ENCODE measurements at places on chromosomes 2 and 18.

- H3K27ac ChIP-seq, result no peak overlapping the region
- H3K27me3 ChIP-seq, result peaks cover 7% of the 10 kb centered on the region
- DNase-seq, result no peak
- H3K36me3 ChIP-seq, result no peaks in the 10 kb centered on the region
Measured at GRCh38 chr18:14916181-14916580, 168.2 kb downstream of the ANKRD30B start.

- no peak overlapping the region for H3K4me3 ChIP-seq
- DNase-seq, result no peak
- peaks cover 60% of the 10 kb centered on the region for H3K36me3 ChIP-seq
Measured at GRCh38 chr2:61291851-61292575, 130.0 kb downstream of the C2orf74 start.

- no peak for DNase-seq
- H3K4me1 ChIP-seq, result no peaks in the 10 kb centered on the region
- no peak overlapping the region for H3K27ac ChIP-seq
- no peak overlapping the region for H3K4me3 ChIP-seq
- no peaks in the 10 kb centered on the region for H3K36me3 ChIP-seq
Measured at GRCh38 chr18:66560094-66560493, 43.8 kb downstream of the CDH19 start.

- no peaks in the 10 kb centered on the region for H3K36me3 ChIP-seq
- no peak for DNase-seq
- H3K4me3 ChIP-seq, result no peak overlapping the region
- H3K27me3 ChIP-seq, result no peaks in the 10 kb centered on the region
- no peak overlapping the region for H3K27ac ChIP-seq
Measured at GRCh38 chr2:17648581-17648980, 105.0 kb downstream of the SMC6 start.

- no peaks in the 10 kb centered on the region for H3K27me3 ChIP-seq
- no peaks in the 10 kb centered on the region for H3K4me1 ChIP-seq
- no peak overlapping the region for H3K27ac ChIP-seq
- DNase-seq, result no peak
- H3K36me3 ChIP-seq, result no peaks in the 10 kb centered on the region
- no peak overlapping the region for H3K4me3 ChIP-seq
Measured at GRCh38 chr2:44038277-44038676, 42.5 kb upstream of the LRPPRC start.

- H3K27ac ChIP-seq, result no peak overlapping the region
- DNase-seq, result no peak
- H3K27me3 ChIP-seq, result no peaks in the 10 kb centered on the region
- H3K4me1 ChIP-seq, result no peaks in the 10 kb centered on the region
- peaks cover 47% of the 10 kb centered on the region for H3K36me3 ChIP-seq
- no peak overlapping the region for H3K4me3 ChIP-seq
Measured at GRCh38 chr2:11213090-11213638, 57.9 kb downstream of the SLC66A3 start.

DNA sequence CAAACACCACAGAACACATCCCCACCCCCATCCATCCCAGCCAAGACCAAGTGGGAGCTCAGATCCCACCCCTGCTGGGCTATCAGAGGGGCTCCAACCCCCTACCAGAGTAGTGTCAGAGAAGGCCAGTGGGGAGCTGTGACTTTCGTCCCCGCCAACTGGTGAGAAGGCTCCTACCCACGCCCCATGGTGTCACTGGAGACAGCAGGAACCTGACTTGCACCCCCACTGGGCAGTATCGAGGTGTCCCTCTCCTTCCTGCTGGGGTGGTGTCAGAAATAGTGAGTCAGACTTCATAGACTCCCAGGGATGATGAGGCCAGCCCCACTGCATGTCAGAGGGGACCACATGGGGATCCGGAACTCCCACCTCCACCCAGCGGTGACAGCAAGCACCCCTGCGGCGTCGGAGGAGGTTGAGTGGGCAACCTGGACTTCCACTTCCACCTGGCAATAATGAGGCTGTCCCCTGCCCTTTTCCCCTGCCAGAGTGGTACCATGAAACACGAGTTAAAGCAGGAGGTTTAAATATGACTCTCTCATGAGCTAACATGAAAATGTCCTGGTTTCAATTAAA is 106.7 kb downstream of the CTIF start:
- no peak for DNase-seq
- H3K4me3 ChIP-seq, result no peak overlapping the region
- no peaks in the 10 kb centered on the region for H3K4me1 ChIP-seq

DNA sequence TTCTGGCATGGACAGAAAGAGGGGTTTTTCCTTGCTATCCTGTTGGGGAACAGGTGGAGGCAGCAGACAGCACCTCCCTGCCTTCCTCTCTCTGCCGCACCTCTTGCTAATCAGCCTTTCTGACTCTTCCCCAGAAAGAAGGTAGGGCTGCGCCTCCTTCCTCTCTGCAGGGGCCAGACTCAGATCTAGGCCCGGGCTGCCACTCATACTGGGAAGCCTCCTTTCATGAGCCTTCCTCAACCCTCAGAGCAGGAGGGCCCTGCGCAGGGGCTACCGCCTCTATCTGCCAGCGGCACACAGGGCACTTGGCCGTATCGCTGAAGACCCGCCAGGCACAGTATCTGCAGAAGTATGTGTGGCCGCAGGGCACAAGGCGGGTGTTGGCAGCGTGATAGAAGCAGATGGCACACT is 7.1 kb downstream of the NEURL3 start:
- no peaks in the 10 kb centered on the region for H3K36me3 ChIP-seq
- H3K4me3 ChIP-seq, result no peak overlapping the region
- H3K27ac ChIP-seq, result peak overlapping the region; percentile 8
- DNase-seq, result no peak
- H3K27me3 ChIP-seq, result no peaks in the 10 kb centered on the region

GRCh38 chr2:27128668-27129571 is 5.3 kb downstream of the ABHD1 start:
- H3K4me1 ChIP-seq, result peaks cover 17% of the 10 kb centered on the region
- peaks cover 15% of the 10 kb centered on the region for H3K36me3 ChIP-seq
- no peak for DNase-seq
- no peaks in the 10 kb centered on the region for H3K27me3 ChIP-seq
- no peak overlapping the region for H3K27ac ChIP-seq
- H3K4me3 ChIP-seq, result no peak overlapping the region

DNA sequence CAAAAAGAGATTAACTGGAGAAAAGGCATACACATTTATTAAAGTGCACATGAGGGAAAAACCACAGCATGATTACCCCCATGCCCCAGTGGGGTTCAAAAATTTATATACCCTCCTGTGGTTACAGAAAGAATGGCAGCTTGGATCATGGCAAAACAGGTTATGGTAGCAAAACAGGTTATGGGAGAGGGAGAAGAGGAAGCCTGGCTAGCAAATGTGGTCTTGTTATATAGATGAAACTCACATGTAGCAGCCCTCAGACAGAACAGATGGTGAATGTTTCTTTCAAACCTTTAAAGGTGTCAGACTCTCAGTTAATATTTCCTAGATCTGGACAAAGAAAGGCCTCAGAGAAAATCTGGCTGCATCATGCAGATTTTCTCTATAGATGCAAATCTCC is 178.2 kb upstream of the ZC3H15 start:
- H3K36me3 ChIP-seq, result no peaks in the 10 kb centered on the region
- H3K27me3 ChIP-seq, result no peaks in the 10 kb centered on the region
- H3K4me3 ChIP-seq, result no peak overlapping the region
- DNase-seq, result no peak
- H3K27ac ChIP-seq, result no peak overlapping the region

- no peaks in the 10 kb centered on the region for H3K36me3 ChIP-seq
- H3K27ac ChIP-seq, result no peak overlapping the region
- no peaks in the 10 kb centered on the region for H3K27me3 ChIP-seq
- DNase-seq, result no peak
- no peaks in the 10 kb centered on the region for H3K4me1 ChIP-seq
- H3K4me3 ChIP-seq, result no peak overlapping the region
Measured at GRCh38 chr2:157246765-157247407, 10.6 kb upstream of the GALNT5 start.
